ENCODE measurements at places on chromosomes 11 and 22.
A peak's percentile ranks its signal among the peaks of the same experiment; 100 is the strongest.

GRCh38 chr22:32206774-32207758 lies 2.2 kb upstream of the RFPL2 start:
- DNase-seq = peak; percentile 76

DNA sequence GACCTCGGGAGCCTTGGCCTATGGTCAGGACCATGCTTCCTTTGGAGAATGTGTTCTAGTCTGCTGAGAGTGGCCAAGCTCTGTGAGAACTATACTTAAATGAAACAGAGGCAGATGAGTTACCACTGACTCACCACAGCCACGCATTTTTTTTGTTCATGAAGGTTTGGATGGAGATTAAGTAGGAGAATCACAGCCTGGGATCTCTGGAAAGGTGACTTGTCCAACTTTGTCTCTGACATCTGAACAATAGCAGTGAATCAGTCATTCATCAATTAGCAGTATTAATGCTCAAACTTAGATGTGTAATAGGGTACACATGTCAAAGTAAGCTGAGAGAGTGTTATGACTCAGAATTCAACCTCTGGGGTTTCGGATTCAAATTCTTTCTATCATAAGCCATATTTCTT lies 100.7 kb upstream of the ANO3 start:
- no peak for DNase-seq

DNA sequence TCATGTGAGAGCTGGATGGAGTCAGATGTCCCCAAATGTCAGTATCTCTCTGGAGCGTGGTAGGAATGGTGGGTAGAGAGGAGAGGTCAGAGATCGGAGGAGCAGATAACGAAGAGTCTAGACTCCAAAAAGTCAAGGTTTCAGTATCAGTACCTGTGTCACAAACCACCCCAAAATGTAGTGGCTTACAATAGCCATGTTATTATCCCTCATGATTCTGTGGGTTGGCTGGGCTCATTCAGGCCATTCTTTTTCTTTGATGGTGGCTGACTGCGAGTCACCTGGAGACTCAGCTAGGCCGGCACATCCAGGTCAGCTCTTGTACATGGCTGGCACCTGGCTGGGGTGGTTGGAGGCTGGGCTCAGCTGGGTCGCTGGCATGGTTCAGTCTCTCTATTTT lies 7.3 kb upstream of the SSTR3 start:
- DNase-seq = no peak

DNA sequence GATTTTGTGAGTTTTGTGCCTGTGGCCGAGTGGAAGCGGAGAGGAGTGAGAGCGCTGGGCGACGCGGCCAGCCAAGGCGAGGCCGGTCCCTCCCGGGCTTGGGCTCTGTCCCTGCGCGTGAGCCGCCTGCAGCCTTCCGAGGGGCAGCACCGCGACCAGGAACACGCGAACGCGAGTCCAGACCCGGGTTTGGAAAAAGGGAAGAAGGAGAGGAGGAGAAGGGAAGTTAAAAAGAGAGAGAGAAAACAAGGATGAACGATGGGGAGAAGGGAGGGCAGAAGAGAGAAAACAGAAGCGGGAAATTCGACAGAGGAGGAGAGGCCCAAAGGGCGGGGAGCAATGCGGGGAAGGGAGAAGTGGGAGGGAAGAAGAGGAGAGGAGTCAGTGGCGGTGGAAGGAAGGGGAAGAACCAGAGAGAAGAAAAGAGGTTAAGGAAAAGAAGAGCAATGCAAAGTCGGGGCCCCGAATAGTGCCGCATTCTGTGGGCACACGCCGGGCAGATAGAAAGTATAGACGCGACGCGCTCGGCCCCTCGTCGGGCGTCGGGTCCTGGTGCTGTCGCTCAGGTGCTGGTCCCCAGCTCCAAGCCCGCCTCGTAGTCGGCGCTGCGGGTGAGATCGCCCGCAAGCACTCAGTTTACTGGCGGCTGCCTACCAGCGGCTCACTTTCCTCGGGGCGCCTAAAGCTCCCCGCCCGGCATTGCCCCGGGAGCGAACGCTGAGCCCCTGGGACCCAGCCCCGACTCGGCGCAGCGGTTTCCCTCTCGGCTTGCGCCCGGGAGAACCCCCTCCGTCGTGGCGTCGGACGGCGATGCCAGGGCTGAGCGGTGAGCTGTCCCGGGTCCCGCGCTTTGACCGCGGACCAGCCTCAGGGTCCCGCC lies 2.8 kb upstream of the BARX2 start:
- DNase-seq = no peak

DNA sequence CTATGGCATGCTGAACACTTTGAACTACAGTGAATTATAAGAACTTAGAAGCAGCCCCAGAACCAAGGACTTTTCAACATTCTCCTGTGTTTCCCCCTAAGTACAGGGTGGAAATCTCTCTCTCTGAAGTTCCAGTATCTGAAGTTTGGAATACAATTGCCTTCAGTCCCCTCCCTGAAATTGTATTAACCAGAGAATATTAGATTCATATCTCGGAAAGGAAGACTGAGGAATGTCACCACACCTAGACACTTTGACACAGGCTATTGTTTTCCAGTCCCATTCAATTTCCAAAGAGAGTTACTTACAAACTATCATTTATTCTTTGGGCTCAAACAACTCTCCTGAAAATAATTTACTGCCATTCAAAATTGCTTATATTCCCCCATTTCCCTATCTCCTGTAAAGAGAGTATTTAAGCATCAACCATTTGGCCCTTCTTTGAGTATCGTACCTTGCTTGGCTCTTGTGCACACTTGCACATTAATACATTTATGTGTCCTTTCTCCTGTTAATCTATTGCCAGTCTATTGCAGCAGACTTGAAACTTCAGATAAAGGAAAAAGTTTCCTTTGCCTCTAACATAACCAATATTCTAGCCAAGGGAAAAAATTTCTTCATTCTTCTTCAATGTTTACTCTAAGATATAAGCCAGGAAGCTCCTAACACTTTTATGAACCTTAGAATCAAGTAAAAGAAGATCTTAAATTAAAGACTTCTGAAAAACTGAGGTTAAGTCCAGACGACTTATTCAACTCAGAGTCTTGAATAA lies 402.4 kb upstream of the DDI1 start:
- DNase-seq = no peak

GRCh38 chr11:1295591-1295990 lies 13.8 kb downstream of the TOLLIP start:
- peak; percentile 62 for DNase-seq

DNA sequence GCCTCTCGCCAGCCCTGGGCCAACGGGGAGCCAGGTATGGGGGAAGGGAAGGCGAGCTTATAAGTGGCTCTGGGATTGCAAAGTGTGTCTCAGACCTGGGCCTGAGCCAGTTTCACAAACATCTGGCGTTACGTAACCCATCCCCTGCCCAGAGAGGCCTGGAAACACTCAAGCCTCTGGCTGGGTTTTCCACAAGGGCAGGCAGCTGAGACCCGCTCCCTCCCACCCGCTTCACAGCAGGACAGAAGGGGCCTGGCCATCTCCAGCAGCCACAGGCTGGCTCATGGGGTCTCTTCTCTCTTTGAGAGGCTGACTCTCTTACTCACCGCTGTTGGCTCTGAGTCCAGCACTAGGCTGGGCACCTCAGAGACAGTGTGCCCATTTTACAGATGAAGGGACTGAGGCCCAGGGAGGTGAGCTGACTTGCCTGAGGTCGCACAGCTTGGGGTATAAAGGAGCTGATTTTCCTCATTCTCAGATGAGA lies 44.5 kb downstream of the TRIOBP start:
- DNase-seq = no peak

DNA sequence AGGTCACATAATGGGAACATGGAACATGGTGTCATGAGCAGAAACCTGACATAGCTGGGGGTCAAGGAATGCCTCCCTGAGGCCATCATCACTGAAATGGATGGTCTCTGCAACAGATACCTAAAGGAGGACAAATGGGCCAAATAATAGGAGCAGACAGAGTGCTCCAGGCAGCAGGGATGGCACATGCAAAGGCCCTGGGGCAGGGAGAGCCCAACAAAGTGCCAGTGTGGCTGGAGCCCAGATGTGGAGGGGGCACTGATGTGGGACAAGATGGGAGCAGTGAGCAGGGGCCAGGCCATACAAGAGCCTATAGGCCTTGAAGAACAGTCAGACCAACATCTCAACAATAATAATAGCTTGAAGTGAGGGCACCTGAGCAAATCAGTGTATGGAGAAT lies 497.8 kb downstream of the MN1 start:
- DNase-seq = no peak

DNA sequence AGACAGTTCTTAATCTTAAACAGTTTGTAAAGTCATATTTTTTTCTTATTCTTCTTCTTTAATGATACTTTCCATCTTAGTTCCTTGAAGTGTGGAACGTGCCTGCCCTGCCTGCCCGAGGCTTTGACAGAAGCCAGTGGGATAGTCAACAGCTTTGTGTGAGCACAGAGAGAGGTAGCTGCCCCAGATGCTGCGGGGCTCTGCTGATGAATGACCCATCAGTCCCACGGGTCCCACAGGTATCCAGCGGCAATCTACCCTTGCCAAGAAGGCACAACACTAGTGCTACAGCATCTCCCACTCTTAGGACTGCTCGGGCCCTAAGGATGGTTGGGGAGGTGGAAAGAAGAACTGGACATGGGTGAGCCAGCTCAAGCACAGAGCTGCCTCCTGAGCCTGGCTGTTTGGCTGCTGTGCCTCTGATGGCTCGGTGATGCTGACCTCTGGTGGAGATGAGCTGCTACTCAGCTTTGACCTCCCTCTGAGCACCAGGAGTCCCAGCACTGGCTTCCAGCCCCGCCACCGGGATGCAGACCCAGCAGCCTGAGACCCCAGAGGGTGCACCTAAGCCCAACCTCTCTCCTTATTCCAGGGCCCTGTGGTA lies 11.8 kb upstream of the APLNR start:
- peak; percentile 82 for DNase-seq

DNA sequence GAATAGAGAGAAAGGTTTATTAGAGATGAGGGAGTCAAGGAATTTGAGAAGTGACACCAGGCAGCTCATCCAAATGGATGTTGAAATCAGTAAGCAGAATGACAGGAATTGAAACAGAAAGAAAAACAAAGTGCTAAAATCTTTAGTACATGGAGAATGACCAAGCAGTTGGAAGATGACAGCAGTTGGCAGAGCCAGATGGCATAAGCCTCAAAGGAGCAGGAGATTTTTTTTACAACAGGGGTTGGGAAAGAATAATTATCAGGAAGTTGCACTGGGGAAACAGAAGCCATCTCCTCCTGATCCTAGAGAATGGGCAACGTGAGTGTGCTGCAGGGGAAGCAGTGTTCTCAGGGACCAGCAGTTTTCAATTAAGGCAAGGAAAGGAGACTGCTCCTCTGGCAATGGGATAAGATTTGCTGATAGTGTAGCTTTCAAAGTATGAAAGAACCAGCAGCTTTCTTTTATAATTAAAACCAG lies 28.9 kb downstream of the RAB39A start:
- no peak for DNase-seq

DNA sequence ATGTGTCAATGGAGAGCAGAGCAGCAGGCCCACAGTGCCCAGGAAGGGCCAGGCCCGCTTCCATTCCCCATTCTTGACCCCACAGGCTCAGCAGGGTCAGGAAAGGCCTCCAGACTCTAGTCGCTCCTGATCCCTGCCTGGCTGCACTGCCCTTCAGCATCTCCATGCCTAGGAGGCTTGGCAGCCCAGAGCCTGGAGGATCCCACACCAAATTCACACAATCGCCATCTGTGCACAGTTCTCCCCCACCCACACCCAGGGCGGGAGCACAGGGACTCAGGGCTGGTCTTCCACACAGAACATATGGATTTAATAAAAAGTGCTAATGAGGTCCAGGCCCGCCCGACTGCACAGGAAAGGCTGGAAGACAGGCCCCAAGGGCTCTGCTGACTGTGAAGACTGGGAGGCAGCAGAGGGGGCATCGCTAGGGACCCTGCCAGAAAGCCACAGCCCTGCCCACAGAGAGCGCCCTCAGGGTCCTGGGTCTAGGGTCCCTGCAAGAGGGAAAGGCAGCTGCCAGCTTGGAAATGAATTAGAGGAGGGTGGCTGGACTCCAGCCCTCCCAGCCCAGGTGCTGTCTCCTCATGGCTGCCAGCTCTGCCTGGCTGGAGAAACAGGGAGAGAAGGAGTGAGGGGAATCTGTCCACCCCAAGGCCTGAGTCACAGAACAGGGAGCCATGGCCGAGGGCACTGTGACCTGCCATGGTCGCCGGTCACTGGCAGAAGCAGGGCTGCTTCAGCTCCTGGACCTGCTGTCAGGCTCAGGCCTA lies 39.7 kb downstream of the DKK3 start:
- peak; percentile 61 for DNase-seq

- DNase-seq = no peak
Measured at GRCh38 chr11:15942126-15942525, 414.2 kb downstream of the SOX6 start.

DNA sequence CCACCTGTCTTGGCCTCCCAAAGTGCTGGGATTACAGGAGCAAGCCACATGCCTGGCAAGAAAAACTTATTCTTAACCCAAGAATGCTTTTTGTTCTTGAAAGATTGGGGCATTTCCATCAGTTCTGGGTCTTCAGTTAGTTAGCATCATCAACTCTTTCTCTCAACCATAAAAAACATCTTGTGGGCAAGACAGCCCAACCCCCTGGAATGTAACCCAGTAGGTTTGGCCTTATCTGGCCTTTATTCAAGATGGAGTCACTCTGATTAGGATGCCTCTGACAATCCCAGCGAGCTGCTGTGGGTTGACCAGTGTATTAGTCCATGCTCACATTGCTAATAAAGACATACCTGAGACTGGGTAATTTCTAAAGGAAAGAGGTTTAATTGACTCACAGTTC lies 9.2 kb upstream of the TPCN2 start:
- no peak for DNase-seq

DNA sequence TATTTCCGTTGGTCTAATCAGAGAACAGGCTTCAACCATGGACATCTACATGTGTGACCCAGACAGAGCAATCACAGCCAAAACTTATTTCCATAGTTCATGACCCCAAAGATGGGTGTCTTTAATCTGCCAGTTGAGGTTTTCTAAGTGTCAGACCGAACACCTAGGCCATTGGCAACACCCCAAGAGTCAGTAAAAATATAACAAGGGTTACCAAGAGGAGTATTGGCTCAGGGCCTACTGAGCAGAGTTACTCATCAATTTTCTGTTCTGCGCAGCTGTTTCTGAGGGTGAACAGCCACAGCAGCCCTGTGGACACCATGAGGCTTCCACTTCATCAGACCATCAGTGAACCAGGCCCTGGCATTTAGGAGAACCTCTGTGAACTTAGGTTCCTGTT lies 18.8 kb downstream of the GUCD1 start:
- no peak for DNase-seq

DNA sequence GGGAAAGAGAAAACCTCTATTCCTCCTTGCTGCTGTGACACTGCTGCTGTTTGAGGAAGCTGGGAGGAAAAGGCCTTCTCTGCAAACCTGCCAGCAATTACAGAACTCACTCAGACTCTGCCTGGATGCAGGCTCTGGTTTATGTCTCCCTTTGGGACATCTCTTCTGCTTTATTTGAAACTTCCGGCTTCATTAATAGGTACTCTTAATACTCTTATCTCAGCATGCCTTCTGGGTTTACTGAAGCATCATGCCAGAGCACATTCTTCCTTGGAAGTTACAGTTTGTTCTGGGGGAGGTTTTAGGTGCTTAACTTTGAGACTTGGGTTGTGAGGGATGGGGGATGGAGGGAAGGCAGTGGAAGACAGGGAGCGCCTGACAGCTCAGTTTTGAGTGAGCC lies 79.9 kb downstream of the NAV2 start:
- no peak for DNase-seq

GRCh38 chr11:87352759-87353707 lies 315.3 kb downstream of the TMEM135 start:
- peak; percentile 95 for DNase-seq

Data from spleen (tissue), 13 donors.